ENCODE measurements at places on chromosomes 5 and 9. TPM values are rescaled to one million over a fixed set of nuclear protein-coding genes. Genes with fewer than 3 reads are reported as not detected.

DNA sequence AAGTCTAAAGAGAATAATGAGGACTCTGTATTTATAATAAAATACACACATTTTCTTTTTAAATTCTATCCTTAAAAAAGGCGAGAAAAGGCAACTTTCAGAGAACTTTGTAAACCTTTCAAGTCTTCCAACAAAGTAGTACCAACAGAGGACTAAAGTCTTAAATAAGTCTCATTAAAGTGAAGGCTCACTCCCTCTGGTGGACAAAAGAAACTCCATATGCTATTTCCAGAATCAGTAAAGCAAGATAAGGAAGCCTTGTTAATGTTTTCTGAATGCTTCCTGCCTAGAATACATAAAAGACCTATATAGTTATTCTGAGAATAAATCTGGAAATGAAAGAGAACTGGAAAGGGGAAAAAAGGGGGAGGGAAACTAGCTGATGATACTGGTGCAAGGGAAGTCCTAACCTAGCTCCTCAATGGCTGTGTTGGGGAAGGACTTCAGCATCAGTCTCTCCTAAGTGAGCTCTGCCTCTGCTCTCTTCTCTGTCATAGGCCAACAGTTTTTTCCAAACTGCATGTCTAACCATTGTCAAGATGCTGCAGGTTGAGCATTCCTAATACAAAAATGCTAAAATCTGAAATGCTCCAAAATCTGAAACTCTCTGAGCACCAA, 7.2 kb downstream of the HMGCS1 start:
- DNase-seq = peak; percentile 30

GRCh38 chr5:160347448-160347847, 23.0 kb downstream of the C1QTNF2 start:
- no peak for DNase-seq

DNA sequence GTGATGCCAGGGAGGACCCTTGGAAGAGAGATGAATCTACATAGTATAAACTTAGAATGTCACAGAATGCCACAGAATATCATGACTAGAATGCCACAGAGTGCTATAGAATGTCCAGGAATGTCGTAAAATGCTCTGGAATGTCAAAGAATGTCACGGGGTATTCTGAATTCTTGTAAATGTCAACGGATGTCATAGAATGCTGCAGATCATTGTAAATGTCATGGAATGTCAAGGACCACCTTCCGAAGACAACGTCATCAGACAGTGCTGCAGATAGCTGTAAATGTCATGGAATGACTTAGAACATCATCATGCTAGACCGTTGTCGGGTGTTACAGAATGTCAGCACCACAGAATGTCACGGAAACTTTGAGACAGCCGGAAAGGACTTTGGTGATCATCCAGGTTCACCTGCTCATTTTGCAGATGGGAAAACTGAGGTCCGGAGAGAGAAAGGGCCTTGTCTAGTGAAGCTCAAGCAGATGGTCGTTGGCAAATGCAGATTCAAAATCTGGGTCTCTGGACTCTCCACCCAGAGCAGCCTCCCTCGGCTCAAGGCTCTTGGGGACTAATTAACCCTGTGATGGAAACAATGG, 117.1 kb downstream of the LHX2 start:
- no peak for DNase-seq

GRCh38 chr9:129098328-129098727, 12.3 kb downstream of the CRAT start:
- DNase-seq = no peak

DNA sequence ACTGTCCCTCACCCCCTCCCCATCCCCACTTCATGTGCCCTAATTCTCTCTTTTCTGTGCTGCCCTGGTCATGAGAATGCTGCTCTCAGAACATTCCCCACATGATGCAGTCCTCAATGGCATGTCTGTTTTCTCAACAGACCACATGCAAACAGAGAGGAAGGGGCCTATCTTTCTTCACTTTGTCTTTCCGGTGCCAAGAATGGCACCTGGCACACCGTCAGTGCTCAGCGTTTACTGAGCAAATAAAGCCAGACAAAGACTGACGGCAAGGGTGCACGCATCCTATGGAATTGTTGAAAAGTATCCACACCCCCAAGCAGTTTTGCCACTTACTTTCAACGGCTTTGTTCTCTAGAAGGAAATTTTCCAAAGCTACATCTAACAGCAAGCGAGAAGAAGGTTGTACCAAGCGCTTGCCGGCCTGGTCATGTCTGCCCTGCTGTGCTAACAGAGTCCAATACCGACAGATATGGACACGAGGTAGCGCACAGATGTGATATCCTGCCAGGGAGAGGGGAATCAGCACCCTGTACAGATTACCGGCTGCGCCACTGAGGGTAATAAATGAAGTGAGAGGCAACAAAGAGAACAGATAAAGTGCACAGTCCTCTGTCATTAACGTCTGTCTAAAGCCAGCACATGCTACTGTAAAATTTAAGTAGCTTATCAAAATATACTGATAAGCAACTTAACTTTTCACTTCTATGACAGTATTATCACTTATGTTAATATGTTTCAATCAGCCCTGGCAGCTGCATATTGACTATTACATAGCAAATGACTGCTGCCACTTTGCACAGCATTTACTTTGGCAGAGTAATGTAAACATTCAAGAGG, 251.7 kb downstream of the DENND1A start:
- DNase-seq = no peak

DNA sequence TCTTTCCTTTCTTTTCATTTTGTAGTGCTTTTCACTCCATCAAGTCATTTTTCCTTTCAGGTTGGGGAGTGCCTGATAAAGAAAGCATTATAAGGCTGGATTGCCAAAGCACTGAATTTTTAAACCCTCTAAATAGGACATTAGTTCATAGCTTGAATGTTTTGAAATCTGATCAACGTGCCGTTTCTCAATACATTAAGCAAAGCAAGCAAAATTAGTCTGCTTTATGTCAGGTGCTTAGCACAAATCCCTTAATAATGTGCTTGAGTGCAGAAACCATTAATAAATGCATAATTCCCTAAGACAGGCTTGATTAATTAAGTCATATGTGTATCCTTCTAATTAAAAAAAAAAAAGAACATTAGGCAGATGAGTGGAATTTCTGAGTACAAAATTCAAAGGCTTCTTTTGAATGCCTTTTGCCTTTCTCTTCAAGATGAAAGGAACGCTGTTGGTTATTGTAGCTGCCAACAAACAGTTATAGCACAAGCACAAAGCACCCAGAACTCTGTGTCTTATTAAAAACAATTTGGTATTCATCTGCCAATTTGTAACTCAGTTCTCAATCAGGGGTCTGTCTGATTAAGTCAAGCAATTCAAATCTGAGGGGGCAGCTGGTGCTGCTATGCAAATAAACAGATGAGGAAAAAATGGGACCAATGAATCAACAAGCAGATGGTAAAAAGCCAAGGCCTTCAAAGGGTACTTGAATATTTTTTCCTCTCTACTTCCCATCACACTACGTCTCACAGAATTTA, 233.7 kb downstream of the TLE1 start:
- no peak for DNase-seq

DNA sequence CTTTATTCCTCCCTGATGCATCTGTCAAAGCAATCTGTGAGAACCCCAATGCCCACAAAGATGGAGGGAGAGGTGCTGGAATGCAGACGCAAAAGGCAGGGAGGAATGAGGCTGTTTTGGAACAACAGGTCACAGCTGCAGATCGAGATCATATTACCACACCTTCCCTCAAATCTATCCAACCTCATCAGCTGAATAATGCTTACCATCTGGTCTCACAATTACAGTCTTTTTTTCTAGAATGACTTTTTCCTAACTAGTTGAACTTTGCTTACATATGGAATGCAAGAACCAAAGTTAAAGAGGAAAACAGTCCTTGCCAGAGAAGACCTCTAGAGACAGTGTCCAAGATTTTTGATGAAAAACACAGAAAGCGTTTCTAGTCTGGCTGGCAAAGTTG, 158.1 kb downstream of the LPAR1 start:
- no peak for DNase-seq

- DNase-seq = no peak
Observed at GRCh38 chr9:92931606-92932005, 15.7 kb upstream of the FGD3 start.

- DNase-seq = no peak
Observed at GRCh38 chr5:13993926-13994325, 49.4 kb upstream of the DNAH5 start.

DNA sequence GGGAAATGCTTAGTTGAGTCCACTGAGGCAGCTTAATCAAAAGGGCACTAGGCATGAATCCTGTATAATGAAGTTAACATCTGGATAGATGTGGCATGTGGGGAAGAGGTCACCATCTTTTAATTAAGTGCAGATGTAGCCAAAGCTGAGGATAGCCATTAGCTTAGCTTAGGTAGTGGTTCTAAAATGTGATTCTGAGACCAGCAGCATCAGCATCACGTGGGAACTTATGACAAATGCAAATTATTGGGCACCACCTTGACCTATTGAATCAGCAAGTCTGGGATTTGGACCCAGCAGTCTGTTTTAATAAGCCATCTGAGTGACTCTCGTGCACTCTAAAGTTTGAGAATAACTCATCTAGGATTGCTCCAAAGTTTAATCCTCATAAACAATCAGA, 63.8 kb downstream of the SNCAIP start:
- DNase-seq = no peak

GRCh38 chr5:125659316-125660023, 763.7 kb upstream of the GRAMD2B start:
- DNase-seq = no peak

DNA sequence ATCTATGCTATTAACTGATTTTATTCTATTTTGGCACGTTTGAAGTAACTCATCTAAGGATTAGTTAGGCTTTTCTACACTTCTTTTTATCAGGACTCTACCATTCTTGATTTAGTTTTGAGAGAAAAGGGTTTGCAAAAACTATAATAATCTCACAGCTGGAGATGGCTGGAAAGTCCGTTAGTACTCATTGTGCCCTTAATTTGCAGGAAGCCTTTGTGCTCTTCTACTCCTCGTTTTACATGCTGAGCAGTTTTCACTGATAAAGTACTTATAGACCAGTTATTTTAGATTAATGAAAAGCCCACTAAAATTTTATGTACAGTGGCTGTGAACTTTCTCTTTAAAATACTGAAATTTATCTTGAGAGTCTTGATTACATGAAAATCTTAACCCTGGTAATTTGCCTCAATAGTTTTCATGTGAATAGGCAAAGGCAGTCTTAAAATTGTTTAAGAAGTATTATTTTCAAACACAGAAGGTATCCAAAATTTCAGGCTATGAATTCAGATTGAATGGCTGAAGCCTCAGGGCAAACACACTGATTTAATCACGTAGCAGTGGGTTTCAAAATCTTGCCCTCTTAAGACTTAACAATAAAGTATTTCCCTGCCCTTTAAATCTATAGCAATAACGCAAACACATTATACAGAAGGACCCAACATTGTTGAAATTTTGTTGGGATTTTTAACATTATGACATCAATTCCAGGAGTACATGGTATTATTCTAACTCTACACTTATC, 18.6 kb downstream of the MLLT3 start:
- DNase-seq = no peak

DNA sequence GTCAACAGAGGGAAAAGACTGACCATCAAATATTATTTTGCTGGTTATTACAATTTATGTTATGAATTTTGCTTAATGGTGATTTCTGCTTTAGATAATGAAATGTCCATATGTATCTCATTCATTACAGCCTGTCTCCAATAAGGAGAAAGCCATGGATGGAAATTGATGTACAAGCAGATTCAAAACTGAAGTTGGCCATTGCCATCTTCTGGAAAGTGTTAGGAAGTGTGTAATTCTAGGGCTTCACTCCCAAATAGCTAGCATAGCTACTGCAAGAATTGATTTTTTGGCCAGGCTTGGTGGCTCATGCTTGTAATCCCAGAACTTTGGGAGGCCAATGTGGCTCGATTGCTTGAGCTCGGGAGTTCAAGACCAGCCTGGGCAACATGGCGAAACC, 45.8 kb downstream of the DYNC2I2 start:
- DNase-seq = no peak

- no peak for DNase-seq
Observed at GRCh38 chr5:126108470-126108869, 314.7 kb upstream of the GRAMD2B start.

GRCh38 chr5:154620411-154620810, 134.8 kb upstream of the LARP1 start:
- DNase-seq = no peak

GRCh38 chr5:65952259-65952658, 25.9 kb downstream of the ERBIN start:
- no peak for DNase-seq

- DNase-seq = no peak
Observed at GRCh38 chr5:22372376-22372775, 480.8 kb downstream of the CDH12 start.

DNA sequence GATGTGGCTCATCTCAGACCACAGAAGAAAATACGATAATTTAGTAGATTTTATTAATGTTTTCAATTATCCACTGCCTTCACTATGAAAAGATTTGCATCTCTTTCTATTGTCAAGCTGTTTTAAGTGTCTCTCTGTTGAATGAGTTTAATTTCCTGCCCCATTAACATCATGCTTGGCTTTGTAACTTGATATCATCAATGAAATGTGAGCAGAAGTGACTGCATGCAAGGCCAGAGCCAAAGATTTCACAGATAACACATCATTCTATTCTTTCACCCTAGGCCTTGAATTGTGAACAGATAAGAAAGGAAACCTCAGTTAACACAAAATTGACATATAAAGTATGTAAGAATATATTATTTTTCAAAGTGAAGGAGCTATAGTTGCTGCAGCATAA, 986.4 kb upstream of the CDH18 start:
- no peak for DNase-seq

- DNase-seq = no peak
Observed at GRCh38 chr9:127973169-127974000, 7.4 kb downstream of the EEIG1 start.

GRCh38 chr9:13737885-13738284, 458.4 kb upstream of the MPDZ start:
- DNase-seq = no peak

GRCh38 chr5:43652537-43653302, 49.7 kb downstream of the NNT start:
- DNase-seq = no peak

The PFN3 gene
- polyA plus RNA-seq = not detected

The GFI1B gene
- polyA plus RNA-seq = not detected

The OR5C1 gene
- not detected for polyA plus RNA-seq

The KLF9 gene
- polyA plus RNA-seq = 0.10 TPM

The GFPT2 gene
- polyA plus RNA-seq = 0.19 TPM

The PRXL2C gene
- polyA plus RNA-seq = 13.8 TPM
